ENCODE measurements at places on chromosomes 6 and 20.

DNA sequence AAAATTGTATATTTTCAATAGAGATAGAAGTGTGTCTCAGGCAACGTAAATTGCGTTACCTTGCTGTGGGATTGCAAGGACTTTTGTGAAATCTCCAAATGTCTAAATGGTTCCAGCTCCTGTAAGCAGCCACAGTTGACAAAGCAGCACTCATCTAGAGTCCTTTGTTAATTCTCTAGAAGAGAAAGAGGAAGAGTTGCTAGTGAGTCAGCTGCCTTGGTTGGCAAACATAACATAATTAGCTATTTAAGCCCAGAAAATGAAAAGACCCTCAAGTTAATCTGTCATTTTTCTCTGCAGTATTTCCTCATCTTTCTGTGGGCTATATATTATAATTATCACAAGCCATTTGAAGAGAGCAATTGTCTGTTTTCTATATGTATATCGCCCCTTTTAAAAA is 66.4 kb upstream of the FABP7 start:
- DNase-seq, result no peak

GRCh38 chr6:137734005-137734874 is 132.8 kb upstream of the TNFAIP3 start:
- no peak for DNase-seq

DNA sequence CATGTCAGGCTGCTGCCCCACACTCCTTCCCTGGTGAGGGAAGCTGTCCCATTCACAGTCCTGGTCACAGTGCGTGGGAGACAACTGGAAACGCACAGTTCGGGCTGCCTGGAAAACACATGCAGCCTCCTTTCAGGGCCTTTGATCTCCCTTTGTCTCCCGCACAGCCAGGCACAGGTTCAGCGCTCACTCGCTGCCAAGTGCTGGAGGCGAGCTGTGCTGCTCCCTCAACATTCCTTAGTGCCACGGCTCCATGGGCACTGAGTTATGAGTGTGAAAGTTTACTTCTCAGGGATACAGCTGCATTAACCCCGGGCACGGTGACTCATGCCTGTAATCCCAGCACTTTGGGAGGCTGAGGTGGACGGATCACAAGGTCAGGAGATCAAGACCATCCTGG is 9.1 kb downstream of the YTHDF1 start:
- no peak for DNase-seq

GRCh38 chr6:139468178-139468819 is 93.9 kb upstream of the CITED2 start:
- no peak for DNase-seq

- no peak for DNase-seq
These were observed 147.3 kb downstream of the ZFAND3 start for GRCh38 chr6:37966801-37967200.

- DNase-seq, result no peak
These were observed 42.7 kb downstream of the JAG1 start for GRCh38 chr20:10631126-10631525.

GRCh38 chr6:155064303-155064702 is 69.2 kb downstream of the TIAM2 start:
- DNase-seq, result no peak

DNA sequence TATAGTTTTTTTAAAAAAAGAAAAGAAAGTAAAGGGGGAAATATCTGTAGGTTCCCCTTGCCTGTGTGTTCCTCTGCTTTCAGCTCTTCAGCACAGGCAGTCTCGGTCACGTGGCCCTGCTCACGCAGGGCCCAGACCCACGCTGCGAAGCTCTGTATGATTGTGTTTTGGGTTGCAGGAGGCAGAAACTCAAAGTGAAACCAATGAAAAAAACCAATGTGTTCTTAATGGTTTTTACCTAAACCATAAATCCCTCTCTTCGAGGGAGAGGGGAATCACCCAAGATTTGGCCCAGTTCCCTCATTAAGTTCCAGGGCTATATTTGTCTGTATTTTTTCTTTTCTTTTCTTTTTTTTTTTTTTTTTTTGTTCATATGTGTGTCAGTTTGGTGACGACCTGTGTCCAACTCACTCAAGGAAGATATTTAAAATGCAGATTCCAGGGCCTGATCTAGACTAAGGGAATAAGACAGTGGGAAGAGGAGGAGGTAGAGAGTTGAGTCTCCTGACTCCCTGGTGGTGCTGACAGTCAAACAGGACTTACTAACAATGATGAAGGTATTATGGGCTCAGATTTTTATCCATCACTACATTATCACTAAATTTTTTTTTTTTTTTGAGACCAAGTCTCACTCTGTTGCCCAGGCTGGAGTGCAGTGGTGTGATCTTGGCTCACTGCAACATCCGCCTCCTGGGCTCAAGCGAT is 33.8 kb upstream of the RREB1 start:
- DNase-seq, result no peak

- no peak for DNase-seq
These were observed 118.5 kb upstream of the CDH4 start for GRCh38 chr20:61133611-61134010.

DNA sequence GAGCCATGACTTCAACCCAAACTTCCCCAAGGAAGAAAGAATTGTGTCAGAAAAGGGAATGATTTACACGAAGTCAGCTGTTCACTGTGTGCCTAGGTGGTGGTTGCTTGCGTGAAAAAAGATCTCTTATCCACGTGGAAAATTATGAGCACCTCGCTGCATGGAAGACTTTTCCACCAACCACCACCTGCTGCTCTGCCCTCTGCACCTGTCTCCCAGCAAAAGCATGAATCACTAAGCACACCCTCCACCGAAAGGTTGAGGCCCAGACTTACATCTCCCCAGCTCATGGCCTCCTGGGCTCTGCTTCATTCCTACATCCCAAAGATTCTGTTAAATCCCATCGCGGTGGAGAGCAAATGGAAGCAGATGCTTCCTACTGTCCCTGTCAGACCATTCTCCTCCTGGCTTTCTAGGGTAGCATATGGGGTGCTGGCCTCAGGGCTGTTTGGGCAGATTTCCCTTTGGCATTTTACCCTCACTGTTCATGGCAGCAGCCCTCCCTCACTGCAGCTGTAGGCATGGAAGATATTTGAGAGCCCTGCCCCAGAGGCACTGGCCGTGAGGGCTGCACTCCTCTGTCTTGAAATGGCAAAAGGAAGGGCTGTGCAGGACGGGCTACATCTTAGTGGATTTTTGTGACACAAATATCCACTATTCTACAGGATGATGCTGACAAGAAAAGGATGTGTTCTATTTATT is 37.6 kb upstream of the CST5 start:
- no peak for DNase-seq
